ENCODE measurements at places on chromosomes 6 and 20.

- no peak for DNase-seq
Observed at GRCh38 chr6:37856285-37856684, 36.8 kb downstream of the ZFAND3 start.

DNA sequence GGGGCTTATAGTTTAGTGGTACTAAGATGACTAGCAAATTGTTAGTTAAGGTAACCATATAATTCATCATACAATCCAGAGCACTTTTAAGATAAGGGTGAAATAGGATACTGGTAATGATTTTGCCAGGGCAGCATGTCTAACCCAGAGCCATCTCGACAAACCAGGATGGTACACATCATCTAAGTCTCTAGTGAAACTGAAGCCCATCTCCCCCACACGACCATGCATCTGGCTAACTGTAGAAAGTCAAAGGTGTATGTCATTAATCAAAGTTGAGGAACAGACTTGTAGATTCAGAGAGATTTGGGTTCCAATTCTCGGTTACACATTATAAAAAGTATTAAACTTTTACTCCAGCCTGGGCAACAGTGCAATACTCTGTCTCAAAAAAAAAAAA lies 78.3 kb downstream of the PRKN start:
- DNase-seq = no peak

DNA sequence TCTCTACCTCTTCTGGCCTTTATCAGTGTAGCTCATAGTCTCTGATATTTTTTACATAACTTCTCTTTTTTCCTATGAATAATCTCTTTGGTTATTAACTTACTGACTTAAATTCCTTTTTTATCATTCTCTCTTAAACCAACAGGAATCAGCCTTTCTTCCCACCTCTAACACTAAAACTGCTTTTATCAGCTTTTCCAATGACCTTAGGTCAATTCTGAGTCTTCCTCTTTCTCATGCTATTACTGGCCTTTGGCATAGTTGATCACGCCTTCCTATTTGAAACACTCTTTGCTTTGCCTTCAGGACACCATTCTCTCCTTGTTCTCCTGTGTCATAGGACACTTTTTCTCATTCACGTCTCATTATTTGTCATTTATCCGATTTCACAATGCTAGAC lies 8.1 kb upstream of the HINT3 start:
- no peak for DNase-seq

DNA sequence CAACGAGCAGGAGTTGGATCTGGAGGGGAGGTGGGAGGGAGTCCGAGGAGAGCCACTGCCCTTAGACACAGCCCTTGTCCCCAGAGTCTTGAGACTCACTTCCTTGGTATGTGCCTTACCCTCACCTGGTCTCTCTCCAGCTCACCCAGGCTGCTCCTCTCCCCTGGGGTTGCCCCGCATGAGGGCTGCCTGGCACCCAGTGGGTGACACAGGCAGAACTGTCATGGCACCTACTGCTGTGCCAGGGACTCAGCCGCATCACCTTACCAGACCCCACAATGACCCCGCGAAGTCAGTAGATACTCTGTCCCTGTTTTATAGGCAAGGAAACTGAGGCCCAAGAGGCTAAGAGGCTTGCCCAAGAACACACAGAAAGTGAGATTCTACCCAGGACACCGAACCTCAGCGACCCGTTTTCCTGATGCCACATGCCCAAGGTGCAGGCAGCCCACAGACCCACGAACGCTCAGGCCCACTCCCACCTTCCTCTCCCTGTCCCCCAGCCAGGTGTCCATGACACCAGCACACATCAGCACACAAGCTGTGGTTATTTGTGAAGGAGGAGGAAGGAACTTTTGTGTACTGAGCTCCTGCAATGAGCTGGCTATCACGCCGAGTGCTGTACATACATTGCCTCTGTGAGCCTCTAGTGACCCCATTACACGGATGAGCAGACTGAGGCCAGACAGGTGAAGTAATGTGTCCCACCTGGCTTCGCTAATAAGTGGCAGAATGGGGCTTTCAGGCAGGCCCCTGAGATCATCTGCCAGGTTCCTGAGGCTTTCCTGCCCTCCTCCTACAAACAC lies 168.1 kb downstream of the GRM4 start:
- DNase-seq = no peak

- DNase-seq = no peak
Observed at GRCh38 chr20:43983904-43984361, 69.3 kb downstream of the TOX2 start.

DNA sequence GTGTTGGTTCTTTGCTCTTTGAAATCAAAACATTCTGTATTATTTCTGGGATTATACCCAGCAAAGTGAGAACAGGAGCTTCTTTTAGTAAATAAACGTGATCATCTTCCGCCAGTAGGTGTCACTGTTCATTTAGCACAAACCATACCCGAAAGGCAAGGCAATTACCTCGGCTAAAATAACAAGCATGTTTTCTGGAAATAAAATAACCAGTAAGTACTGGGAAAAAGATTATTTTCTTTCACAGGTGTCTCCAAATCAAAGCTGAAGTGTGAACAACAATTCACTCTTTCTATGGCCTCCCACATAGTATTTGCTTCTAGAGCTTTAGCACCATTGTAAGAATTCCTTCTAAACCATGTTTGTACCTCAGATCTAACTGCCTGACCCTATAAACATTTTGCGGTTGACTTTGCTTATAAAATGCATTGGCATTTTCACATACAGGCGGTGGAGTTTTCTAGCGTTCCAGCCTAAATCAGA lies 144.6 kb upstream of the AGPAT4 start:
- DNase-seq = peak; percentile 7
